ENCODE measurements at places on chromosomes 3 and 15. TPM values are rescaled to one million over a fixed set of nuclear protein-coding genes. Genes with fewer than 3 reads are reported as not detected.

HHATL gene
- 16.5 TPM for total RNA-seq

LMAN1L gene
- total RNA-seq = not detected

P2RY13 gene
- 0.63 TPM for total RNA-seq

GRCh38 chr15:44489464-44489863, 47.5 kb upstream of the EIF3J start:
- no peak overlapping the region for H3K4me3 ChIP-seq
- H3K36me3 ChIP-seq = peaks cover 7% of the 10 kb centered on the region
- peaks cover 7% of the 10 kb centered on the region for H3K4me1 ChIP-seq
- no peak overlapping the region for H3K27ac ChIP-seq
- DNase-seq = no peak

DNA sequence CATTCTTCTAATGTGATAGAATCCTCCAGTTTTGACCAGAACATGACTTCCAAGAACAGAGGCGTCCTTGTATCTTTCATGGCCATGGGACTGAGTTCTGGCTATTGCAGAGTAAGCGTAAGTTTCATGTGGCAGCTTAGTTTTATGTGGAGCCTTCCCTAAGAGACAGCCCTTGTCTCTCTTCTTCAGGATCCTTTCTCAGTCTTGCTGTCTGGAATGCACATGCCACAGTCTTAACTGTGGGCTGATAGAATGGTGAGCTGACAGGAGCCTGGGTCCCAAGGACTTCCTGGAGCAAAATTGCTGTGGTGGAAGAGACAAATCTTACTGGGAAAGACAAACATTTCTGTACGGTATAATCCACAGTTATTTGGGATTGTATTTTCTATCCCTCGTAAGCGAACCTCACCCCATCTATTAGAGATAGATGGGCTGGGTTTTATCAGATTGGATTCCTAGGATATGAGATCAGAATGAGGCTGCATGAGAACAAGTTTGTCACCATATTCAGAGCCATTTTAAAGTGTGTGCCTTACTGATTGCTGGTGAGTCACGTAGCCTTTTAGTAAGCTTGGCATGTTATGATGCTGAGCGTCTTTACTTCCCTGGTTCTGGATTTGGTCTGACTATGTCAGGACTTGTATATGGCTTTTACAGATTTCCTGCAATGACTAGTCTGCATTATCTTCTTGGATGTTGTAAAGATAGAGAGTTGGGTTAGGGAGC, 32.8 kb downstream of the CDIN1 start:
- H3K27me3 ChIP-seq = no peaks in the 10 kb centered on the region
- H3K36me3 ChIP-seq = no peaks in the 10 kb centered on the region
- DNase-seq = no peak
- H3K27ac ChIP-seq = no peak overlapping the region
- H3K4me3 ChIP-seq = no peak overlapping the region
- no peaks in the 10 kb centered on the region for H3K4me1 ChIP-seq

DNA sequence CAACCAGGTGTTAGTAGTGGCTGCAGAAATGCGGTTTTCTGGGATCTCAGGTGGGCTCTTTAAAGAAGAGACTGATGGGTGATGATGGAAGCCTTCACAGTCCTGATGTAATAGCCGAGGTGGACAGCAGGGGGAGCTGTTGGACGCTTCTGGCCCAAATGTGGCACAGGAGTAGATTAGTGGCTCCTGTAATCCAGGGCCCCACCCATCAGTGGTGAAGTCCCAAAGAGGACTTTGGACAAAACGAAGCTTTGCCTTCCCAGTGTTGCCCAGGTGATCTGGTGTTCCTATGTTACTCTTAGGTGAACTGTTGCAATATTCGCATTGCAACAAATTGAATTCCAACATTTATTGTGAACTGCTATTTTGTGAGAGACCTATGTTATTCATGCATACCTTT, 31.8 kb upstream of the MYZAP start:
- DNase-seq = peak; percentile 68
- H3K4me3 ChIP-seq = no peak overlapping the region
- no peaks in the 10 kb centered on the region for H3K27me3 ChIP-seq
- no peak overlapping the region for H3K27ac ChIP-seq

- H3K27me3 ChIP-seq = no peaks in the 10 kb centered on the region
- peak overlapping the region; percentile 56 for H3K4me3 ChIP-seq
- H3K27ac ChIP-seq = peak overlapping the region; percentile 54
- H3K36me3 ChIP-seq = peaks cover 41% of the 10 kb centered on the region
- DNase-seq = no peak
These were observed 692 bp downstream of the PSMD2 start for GRCh38 chr3:184299488-184300377.

GRCh38 chr3:53815067-53815466, 31.2 kb downstream of the CHDH start:
- H3K4me3 ChIP-seq = no peak overlapping the region
- H3K4me1 ChIP-seq = peaks cover 7% of the 10 kb centered on the region
- no peak for DNase-seq
- H3K27me3 ChIP-seq = no peaks in the 10 kb centered on the region
- H3K36me3 ChIP-seq = no peaks in the 10 kb centered on the region
- H3K27ac ChIP-seq = no peak overlapping the region

GRCh38 chr15:48021336-48022086, 99.3 kb upstream of the SLC24A5 start:
- no peaks in the 10 kb centered on the region for H3K36me3 ChIP-seq
- no peak overlapping the region for H3K27ac ChIP-seq
- no peaks in the 10 kb centered on the region for H3K4me1 ChIP-seq

DNA sequence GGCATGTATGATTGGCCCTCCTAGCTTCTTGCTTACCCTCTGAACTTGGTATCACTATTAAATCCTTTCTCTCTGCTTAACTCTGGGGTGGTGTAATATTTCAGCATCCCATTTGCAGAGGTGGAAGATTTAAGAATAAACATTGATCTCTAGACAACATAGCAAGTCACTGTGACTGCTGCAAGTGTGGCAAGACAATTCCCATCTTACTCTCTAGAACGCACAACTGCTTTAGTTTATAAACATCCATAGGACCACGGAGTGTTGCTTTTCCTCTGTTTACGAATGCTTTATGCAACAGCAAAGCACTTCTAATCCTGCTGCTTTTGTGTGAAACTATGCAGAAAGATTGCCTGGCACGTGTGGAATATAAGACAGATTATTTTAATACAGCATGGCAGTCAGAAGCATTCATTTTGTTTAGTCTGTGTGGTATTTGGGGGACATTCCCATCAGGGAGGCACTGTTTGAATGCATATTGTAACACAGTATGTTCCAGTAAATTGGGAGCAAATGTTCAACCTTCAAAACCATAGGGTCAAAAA, 338.9 kb upstream of the TMCO5A start:
- no peaks in the 10 kb centered on the region for H3K36me3 ChIP-seq
- H3K4me3 ChIP-seq = no peak overlapping the region
- no peaks in the 10 kb centered on the region for H3K4me1 ChIP-seq
- no peak for DNase-seq
- H3K27me3 ChIP-seq = no peaks in the 10 kb centered on the region
